MCF 10A (cell line): ENCODE measurements at places on chromosomes 6 and 20. TPM values are rescaled to one million over a fixed set of nuclear protein-coding genes. Genes with fewer than 3 reads are reported as not detected.
A peak's percentile ranks its signal among the peaks of the same experiment; 100 is the strongest.

Gene BCAS4
- 5.4 and 7.9 TPM in 2 replicates for total RNA-seq

Gene TUBE1
- total RNA-seq: 42.9 and 47.7 TPM in 2 replicates

Gene COL11A2
- 0.91 and 1.5 TPM in 2 replicates for total RNA-seq

Gene PMEPA1
- 60.6 and 68.5 TPM in 2 replicates for total RNA-seq

Gene EYS
- 1.5 and 1.6 TPM in 2 replicates for total RNA-seq

DNA sequence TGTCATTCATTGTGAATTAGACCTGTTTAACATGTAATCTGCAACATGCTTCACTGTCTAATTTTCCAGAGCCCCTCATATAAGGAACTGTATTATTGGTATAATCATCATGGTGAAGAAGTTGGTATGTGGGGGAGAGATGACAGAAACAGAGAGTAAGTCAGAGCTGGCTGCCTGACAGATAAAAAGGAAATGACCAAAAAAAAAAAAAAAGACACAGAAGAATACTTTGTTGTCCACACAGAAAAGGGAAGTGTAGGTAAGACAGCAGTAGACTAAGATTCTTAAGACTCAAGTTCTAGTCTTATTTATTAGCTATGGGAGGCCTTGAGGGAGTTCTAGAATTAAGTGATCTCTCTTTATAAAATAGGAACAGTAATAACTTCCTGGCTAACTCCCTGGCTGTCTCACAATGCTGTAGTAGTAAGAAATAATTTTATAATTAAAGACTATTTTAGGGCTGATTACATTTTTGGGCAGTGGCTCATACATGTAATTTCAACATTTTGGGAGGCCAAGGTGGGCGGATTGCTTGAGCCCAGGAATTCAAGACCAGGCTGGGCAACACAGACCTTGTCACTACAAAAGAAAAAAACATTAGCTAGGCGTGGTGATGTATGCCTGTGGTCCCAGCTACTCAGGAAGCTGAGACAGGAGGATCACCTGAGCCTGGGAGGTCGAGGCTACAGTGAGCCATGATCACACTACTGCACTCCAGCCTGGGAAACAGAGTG lies 102.5 kb downstream of the PRL start:
- peak; percentile 13 for DNase-seq

GRCh38 chr6:125884634-125885371 lies 71.8 kb upstream of the HINT3 start:
- DNase-seq: no peak

GRCh38 chr6:139161169-139161568 lies 26.3 kb downstream of the HECA start:
- peak; percentile 13 for DNase-seq

GRCh38 chr6:100664274-100665040 lies 199.7 kb upstream of the SIM1 start:
- DNase-seq: peak; percentile 44

DNA sequence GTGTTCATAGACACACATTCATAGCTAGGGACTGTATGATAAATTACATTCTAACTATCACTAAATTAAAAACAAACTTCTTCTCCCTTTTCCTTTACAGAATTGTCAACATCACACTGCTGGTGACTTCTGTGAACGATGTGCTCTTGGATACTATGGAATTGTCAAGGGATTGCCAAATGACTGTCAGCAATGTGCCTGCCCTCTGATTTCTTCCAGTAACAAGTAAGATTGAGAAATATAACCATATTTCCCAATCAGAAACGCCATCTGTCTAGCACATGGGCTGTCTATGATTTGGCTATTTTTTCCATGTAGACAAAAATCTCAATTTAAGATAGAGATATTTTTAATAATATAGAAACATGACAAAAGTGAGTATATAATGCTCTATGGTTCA lies 367.7 kb downstream of the ARHGAP18 start:
- DNase-seq: peak; percentile 80

DNA sequence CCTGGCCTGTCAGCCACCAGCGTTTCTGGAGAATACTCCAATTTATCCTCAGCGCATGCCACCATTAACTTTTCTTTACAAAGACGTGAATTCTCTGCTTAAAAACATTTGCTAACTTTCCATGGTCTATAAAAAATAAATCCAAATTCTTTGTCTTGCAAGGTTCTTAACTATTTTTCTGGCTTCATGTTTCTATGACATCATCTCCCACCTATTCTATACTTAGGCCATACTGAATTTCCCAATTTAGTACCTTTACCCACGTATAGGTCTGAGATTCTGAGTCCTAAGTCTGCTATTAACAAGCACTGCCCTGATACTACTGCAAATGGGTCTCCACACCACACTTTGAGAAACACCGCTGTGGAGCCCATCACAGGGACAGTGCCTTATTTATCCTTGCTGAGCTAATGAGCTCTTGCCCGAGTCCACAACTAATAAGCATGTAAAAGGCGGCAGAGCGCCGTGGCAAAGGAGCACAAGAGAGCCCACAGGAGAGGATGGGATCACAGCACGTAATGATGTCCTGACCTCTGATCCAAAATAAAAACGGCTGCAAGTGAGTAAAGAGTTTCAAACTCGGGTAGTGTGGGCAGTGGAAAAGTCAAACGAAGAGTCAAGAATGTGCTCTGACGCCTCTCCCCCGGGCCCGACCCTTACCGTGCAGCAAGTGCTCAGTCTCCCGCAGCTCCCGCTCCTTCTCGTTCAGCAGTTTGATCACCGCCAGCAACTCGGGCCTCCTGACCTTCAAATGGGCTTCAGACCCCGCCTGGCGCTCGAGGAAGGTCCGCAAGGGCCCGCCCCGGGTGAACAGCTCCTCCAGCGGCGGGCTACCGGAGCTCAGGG lies 519 bp downstream of the MTRF1L start:
- DNase-seq: peak; percentile 27

DNA sequence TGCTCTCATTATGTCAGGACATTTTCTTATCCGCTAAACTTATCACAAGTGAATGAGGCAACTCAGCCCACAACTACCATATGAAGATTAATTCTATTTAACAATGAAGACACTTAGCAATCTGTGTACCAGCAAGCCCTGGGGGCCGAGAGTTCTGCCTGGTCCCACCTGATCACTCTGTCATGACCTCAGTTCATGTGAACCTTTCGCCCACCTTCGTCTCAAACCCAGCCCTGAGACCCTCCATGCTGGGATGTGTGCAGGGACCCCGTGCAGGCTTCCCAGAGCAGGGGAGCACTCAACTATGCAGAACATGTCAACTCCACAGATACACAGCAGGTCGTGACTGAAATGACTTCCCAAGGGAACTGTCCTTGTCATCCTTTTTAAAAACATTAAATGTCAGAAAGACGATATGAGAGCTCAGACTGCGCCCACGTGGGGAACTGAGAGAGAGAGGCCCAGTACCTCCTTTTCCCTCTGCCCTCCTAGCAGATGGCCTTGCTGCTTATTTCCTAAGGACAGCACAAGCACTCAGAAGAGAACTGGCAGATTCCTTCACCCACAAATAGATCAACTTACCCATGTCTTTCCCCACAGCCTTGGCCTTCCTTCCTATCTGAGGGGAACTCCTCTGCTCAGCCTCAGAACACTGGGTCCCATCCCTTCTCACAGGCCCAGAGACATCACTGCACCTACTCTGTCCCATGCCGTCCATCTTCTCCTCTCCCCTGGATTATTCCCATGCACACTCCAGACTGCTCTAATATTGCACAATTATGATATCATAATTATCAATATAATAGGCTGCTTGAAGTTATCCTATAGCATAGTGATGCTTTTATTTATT lies 11.5 kb downstream of the ABHD12 start:
- no peak for DNase-seq

DNA sequence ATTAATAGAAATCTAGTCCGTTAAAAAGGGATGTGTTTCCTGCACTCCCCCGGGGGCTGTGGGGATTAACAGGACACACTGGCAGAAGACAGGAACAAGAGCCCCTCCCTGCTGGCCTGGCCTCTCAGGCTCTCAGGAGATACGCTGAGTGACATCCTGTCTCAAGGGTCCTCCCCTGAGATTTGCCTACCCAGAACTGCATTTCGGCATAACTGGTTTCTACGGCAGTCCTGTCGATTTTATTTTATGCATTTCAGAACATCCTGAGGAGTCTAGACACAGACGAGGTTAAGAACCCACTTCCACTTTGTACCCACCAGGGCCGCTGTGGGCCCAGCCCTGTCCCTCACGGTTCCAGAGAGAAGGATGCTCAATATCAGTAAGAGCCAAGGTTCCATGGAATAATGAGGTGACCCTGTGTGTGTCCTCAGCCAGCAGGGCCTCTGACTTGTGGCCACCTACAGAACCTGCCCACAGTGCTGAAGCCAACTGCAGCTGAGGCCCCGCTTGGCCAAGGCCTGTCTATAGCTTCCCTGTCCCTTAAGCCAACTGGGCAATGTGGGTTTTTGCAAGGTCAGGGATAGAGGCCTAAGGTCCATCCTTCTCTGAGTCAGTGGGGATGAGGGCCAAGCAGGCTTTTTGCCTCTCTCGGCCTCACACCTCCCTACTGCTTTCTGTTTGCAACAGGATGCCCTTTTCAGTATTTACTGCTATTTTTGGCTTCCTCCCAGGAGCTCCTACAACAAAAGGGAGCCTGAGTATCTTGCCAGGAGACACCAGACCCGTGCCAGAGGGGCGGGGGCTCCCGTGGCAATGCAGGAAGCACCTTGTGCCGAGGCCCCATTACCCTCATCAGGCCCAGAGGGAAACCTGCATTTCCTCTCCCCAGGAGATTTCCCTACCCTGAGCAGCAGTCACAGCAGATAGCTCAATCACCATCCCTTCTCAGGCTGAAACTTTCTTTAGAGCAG lies 14.7 kb downstream of the UQCC2 start:
- DNase-seq: peak; percentile 96

GRCh38 chr6:154371281-154371680 lies 14.7 kb upstream of the IPCEF1 start:
- no peak for DNase-seq

DNA sequence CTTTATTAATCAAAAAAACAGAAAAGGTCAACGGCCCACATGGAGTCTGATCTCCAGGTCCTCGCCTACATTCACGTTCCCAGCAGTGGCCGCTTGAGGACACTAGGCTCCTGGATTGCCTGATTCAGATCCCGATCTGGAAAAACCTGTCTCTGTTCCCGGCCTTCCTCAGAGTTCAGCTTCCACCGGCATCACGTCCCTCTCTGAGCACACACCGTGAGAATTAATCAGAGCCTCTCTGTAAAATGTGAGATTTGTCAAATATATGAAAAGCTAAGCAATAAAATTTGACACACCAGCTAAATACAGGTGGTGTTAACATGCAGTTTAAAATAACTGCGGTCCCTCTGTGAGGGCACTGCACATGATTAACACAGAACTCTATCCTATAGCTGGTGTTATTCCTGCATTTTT lies 122.8 kb upstream of the COL21A1 start:
- DNase-seq: peak; percentile 89

DNA sequence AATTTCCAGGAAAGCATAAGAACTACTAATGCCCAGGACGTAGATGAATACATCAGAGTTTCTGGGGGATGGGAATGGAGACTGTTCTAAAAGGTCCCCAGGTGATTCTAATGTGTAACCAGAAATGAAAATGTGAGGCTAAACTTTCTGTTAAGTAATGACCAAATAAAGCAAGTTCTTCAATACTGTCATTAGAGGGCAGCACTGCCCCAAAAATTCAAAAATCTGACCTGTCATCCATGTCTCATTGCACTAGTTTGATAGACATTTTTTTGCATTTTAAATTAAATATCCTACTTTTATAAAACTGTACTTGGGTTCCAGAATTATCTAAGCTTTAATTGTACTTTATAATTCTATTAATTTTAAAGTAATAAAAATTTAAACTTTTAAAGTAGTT lies 94.9 kb downstream of the RFX6 start:
- peak; percentile 76 for DNase-seq

DNA sequence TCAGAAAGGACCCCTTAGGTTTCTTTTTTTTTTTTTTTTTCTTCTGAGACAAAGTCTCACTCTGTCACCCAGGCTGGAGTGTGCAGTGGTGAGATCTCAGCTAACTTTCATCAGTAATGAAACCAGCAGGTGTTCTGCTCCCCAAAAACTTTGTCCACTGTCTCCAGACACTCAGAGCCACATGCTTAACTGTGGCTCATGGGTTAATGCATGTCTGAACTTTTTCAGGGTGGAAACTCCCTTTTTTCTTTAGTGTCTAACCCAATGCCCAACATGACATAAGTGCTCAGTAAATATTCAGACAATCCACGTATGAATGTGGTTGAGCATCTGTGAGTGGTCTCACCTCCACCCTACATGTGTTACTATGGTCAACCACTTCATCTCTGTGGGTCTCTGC lies 45.4 kb downstream of the MYB start:
- no peak for DNase-seq
